Small intestine (tissue), 16 donors: ENCODE measurements at places on chromosomes 6 and 20.

DNA sequence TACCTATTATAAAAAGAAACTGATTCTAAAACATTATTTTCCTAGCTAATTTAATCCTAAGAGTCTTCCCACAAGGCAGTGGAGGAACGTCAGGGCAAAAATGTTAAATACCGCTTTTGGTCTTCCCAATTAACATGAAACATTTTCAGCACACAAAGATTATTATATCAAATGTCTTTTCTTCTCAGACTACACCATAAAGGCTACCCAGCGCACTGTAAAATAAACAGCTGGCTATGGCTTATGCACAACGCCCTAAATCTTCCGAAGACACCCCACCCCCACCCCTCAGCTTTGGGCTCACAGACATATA lies 1.0 kb downstream of the NUDT3 start:
- DNase-seq, result no peak

- DNase-seq, result no peak
These were observed 138.4 kb downstream of the KCNQ5 start for GRCh38 chr6:72760114-72760793.

DNA sequence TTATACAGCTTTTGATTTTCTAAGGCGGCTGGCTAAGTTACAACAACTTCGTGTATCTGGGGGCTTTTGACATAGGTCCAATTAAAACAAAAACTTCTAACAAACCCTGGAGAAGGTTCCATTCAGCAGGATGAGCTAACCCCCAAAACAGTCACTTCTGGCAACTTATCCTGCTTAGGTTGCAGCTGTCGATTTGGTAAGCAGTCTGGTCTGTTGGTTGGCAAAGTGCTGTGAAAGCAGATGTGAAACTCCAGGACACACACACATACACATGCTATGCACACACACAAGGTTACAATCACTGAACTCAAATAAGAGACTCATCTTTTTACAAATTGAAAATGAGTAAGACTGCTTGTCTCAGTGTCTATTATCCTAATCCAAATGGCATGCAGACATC lies 119.0 kb upstream of the STMND1 start:
- no peak for DNase-seq

- DNase-seq, result no peak
These were observed 32.5 kb upstream of the NT5E start for GRCh38 chr6:85417336-85417735.

GRCh38 chr6:112231594-112232060 lies 22.7 kb downstream of the LAMA4 start:
- no peak for DNase-seq

DNA sequence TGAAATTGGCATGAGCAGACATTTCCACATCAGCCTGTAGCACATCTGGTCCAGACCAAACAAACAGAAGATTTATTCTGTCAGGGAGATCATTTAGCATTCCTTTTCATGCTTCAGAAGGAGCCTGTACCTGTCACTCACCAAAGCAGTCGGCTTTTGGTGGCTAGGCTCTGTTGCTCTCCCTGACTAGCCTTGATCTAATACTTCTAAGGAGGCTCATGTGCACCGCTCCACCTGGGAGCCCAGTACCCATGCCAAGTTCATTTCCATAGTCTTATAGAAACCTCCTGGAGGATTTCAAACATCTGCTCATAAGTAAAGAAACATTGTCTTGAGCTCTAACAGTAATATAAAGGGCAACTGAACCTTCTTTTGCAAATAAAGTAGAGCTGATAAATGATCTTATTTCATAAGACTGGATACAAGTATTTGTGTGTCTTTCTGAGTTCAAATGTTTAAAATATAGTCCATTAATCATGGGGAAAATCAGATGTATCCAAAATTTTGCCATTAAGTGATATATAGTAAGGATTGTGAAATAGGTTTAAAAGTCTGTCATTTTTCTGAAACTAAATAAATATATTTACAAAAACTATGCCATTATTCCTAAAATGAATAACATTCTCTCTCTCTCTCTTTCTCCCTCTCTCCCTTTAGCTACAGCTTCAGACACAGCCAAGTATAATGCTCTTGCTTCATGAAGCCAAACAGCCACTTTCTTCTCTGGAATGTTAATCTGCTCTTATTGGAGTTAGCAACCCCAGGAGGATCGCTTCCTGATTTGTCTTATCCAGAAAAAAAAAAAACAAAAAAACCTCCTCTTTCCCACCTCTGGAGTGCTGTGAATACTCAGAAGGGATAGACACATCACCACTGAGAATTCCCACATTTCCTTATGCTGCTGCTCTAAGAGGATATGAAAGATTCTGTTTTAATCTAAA lies 192.7 kb upstream of the TFAP2D start:
- no peak for DNase-seq

GRCh38 chr6:158591134-158591809 lies 31.4 kb downstream of the TMEM181 start:
- no peak for DNase-seq

DNA sequence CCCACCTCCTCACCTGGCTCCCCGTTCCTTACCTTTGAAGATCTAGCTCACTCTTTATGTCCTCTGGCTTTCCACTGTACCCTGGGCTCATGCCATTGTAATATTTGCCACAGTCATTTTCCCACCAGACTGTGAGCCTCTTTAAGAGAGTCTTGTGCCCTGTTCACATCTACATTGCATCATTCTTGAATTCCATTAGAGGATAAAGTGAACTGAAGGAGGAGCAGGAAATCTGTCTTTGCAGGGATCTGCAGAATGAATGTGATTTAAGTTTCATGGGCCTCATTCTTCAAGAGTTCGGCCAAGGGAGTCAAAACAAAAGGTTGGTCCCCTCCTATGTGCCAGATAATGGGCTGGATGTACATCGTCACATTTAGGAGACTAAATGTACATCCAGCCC lies 272.6 kb upstream of the CITED2 start:
- DNase-seq, result no peak

DNA sequence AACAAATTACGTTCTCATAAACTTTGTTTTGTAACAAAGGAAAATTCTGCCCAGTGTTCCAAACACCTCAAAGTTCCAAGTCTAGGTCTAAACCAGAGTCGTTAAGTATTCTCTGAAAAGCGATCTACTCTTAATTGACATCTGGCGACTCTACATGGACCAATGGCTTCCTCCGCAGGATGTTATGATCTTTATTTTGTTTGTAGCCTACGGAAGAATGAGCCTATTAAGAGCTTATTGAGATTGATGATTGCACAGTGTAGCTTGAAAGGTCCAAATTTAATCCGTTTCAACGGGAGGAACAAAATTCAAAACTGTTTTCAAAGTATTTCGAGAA lies 61.1 kb downstream of the FAM217A start:
- peak; percentile 58 for DNase-seq

GRCh38 chr6:164854526-164854925 lies 454.9 kb downstream of the C6orf118 start:
- no peak for DNase-seq
